ENCODE measurements at places on chromosomes 2 and 18.

DNA sequence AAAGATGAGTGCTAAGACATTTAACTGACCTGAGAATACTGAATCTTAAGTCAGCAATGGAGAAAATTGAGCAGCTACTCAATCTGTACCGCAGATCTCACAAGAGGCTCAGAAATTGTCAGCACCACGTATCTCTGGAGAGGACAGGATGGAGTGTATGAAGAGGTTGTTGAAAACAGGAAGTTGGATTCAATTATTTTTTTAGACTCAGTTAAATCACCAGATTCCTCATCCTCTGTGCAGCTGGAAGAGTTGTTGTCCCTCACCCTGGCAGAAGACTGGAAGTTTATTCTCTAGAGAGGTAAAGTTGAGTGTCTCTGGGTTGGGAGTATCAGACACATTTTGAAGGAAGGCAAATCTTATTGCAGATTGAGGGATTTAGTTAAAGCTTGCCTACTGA, 114.9 kb upstream of the NT5C1B start:
- no peak for DNase-seq

DNA sequence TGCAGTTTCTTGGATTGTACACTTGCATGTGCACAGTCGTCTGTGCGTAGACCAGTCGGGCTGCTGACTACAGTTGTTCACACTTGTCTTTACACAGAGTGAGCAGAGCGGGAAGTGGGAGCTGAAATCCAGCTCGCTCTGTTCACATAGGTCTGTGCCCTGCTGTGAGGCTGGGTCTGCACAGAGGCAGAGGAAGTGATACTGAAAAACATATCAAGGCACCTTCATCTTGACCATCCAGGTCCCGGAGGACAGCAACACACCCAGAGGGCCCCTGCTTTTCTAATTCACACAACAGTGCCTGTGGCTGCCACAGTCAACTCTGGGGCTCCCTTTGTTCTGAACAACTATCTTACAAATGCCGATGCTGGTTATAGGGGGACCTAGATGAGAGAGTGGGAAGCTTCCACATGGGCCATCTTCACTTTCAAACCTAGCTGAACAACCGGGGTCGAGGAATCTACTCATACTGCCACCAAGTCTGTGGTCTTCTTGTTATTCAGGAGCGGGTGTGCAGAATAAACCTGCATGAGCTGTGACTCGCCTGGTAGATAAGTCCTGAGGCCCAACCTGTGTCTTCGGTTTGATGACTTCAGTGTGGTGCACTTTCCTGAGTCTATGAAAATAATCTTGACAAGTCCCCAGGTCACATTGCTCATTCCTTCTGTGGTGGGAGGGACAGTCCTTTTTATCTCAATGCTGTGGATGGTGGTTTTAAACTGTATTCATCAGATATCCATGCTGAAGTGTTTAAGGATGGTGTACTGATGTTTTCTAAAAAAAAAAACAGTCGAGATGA, 3.5 kb upstream of the ADNP2 start:
- DNase-seq, result no peak

DNA sequence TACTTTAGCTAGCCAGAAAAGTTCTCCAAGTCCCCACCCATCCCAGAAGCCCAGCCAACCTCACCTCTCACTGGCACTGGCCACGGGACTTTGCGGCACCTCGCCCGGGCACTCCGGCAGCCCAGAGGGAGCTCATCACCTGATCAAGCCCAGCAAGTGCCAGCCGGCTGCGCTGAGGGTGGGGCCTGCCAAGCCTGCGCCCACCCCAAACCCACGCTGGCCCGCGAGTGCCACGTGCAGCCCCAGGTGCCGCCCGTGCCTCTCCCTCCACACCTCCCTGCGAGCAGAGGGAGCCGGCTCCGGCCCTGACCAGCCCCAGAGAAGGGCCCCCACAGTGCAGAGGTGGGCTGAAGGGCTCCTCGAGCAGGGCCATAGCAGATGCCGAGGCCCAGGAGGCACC, 585.0 kb upstream of the HS6ST1 start:
- no peak for DNase-seq

- peak; percentile 57 for DNase-seq
These were observed 615 bp downstream of the ADNP2 start for GRCh38 chr18:80109676-80110078.

DNA sequence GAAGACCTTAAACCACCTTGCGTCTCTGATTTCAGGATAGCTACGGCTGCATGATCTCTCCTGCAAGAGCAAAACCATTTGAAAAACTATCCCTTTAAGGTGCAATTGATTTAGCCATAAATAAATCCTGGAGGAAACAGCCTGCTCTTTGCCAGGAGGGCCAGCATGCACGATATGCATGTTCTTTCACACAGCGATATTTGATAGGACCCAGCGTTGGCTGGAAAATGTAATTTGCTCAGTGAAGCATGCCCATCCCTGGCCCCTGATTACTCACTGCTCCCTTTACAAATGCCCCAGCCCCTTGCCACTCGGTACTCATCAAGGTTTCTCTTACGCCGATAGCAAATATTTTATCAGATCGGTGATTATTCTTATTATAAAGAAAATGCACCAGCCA, 315.4 kb downstream of the CDH2 start:
- DNase-seq, result no peak

- no peak for DNase-seq
These were observed 61.6 kb downstream of the MFSD6 start for GRCh38 chr2:190469771-190470170.

- no peak for DNase-seq
These were observed 41.6 kb upstream of the NRP2 start for GRCh38 chr2:205640716-205641115.

DNA sequence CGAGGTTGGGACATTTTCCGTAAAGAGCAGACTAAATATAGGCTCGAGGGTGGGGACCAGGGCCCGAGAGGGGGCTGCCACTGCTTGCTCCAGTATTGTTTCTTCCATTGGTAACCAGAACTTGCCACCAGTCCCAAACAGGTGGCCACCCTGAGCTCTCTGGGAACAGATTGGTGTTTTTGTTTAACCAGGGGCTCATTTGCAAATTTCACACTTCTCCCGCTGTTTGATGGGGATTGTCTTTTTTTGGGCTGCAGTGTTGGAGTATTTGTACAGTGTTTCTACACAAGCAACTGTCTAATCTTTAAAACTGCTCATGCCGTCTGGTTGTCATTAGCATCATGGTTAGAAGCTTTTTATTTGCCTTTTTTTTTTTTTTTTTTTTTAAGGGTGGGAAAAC, 8.5 kb downstream of the AGAP1 start:
- no peak for DNase-seq

DNA sequence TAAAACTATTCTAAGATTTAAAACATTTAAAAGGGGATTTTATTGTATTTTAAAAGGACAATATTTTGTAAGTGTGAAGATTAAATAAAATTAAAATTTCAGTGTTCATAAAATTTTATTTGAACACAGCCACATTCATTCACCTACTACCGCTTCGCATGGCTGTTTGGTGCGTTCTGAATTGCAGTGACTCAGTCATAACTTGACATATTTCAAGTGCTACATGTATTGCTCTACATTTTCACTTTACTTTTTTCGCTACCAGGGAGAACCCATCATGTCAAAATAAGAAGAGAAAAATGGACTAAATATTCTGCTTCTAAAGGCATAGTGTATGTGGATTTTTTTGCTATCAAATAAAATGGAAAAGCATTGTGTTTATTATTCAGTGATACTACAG, 8.7 kb downstream of the PTH2R start:
- DNase-seq, result no peak

- DNase-seq, result no peak
These were observed 54.0 kb upstream of the CYP1B1 start for GRCh38 chr2:38129987-38130386.

DNA sequence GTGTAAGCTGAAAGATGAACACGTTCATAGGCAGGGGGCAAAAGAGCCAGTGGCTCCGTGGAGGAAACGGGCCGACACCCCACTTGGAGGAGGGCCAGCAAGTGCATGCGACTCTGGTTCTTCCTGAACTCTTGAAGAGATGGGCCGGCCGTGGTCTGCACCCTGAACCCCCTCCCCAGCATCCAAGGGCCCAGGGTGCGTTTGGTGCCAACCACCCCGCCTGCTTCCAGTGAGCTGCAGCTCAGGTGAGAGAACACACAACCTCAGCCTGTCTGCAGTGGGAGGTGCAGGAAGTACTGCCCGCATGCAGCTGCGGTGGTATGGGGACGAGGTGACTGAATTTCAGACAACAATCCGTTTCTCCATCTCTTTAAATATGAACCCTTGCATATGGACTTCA, 58.9 kb downstream of the ADNP2 start:
- DNase-seq, result no peak

DNA sequence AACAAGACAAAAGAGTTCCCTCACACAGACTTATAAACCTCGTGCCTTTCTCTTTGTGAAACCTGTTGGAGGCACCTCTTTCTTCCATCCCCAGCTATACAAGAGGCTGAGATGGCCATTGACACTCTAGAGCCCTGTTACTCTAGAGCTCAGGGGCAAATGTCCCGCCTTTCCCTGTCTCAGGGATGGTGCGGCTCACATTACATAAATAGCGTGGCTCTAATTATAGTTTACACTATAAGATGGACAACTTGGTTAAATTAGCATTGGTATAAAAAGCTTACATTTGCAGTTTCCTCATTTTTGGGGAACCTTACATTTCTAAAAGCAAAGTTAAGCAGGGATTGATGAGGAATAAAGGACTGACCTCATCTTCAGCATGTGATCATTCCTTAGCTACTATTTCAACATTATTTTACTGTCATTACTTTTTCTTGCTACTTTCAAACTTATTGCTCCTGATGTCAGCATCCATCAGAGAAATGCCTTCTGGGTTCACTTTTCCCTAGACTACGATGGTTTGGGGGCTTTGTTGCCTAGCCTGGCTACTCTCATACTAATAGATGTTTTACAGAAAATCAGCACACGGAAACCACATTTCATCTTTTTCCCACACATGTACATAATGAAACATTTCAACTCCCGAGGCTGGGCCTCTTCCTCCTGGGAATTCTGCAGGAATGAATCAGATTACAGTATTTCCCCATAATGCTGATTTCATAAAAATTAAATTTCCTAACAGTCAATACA, 40.4 kb downstream of the FTCDNL1 start:
- no peak for DNase-seq

- no peak for DNase-seq
These were observed 16.6 kb upstream of the HK2 start for GRCh38 chr2:74817304-74817675.

DNA sequence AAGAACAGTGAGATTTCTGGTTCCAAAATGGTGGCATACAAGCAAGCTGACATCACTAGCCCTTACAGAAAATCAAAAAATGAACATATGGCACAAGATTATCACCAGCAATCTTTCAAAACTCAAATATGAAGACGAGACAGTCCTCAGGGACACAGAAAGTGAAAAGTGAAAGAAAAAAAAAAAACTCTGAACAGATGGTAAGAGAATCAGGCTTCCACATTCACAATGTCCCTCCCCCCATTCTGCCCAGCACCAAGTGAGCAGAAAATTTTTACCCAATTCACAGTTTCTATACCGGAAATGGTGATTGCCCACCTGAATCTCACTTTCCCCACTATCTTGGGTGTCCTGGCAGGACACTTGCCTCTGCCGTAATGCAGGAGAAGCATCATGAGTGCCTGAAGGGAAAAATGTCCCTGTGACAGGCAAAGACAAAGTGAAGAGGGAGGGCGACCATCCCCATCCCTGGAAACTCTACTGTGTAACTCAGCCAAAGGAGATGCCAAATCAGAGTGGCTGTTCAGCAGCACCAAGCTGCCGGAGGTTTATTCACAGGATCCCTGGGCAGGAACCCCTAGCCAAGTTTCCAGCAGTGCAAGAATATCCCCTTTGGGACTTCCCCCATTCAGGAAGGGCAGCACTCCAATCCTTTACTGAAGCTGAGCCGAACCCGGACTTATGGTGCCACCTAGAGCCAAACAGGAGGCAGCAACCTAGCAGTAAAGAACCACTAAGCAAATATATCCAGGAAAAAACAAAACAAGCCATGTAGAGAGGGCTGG, 312.2 kb downstream of the LRATD1 start:
- no peak for DNase-seq

GRCh38 chr2:218367415-218368149, 10.9 kb downstream of the CATIP start:
- peak; percentile 85 for DNase-seq

GRCh38 chr18:39149211-39149806, 1583.7 kb upstream of the CELF4 start:
- no peak for DNase-seq

DNA sequence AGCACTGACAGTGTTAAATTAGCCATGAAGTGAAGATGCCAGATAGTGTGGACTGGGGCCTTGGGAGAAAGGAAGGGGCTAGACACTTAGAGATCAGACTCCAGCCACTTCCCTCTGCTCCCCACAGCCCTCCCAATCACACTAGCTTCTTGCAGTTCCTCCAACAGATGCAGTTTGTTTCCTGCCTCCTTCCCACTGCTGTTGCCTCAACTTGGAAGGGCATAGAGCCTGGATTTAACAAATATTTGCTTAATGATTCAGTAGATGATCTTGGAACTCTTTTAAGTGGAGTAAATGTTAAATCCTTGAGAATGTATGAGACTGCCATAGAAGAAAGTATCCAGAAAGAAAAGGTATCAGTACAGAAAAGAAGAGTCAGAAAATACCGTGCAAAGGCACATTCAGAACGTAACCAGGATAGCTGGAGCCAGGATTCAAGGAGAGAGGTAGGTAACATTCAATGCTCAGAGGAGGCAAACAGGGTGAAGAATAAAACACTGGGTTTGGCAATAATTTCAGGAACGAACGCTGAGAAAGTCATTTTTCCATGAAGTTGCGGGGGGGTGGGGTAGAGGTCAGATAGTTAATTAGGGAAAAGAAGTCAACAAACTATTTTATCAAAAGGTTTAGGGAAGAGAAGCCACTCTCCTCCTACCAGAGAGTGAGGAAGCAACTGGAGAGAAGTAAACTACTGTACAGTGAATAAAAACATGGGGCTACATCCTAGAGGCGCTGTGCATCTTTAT, 1.3 kb upstream of the BZW1 start:
- no peak for DNase-seq

DNA sequence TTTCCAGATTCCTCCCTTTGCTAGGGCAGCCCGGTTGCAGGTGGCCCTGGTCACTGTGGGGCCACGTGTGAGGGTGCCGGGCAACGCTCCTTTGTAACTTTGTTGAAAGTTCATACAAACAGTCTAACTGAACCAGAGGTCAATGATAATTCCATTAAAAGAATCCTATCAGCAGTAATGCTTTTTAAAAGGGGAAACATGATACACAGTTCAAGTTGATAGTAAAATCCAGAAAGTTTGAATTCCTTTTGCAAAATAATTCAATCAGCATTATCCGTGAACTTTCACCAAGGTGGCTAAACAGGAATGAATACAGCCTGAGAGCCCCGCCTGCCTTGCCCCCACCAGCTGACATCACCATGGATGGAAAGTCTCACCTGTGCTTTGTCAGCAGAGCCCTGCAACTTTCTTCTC, 166.2 kb downstream of the ACKR3 start:
- DNase-seq, result no peak

GRCh38 chr18:22347606-22348511, 69.9 kb downstream of the CTAGE1 start:
- no peak for DNase-seq

Measured in liver (tissue), 10 donors.